T-cell (primary cell): ENCODE measurements at places on chromosomes 5 and 9. TPM values are rescaled to one million over a fixed set of nuclear protein-coding genes. Genes with fewer than 3 reads are reported as not detected.

Gene SPINK4
- total RNA-seq: not detected

GRCh38 chr9:93154293-93154903, 20.3 kb upstream of the NINJ1 start:
- peak; percentile 40 for DNase-seq

Gene SOX30
- total RNA-seq: 0.10 TPM

DNA sequence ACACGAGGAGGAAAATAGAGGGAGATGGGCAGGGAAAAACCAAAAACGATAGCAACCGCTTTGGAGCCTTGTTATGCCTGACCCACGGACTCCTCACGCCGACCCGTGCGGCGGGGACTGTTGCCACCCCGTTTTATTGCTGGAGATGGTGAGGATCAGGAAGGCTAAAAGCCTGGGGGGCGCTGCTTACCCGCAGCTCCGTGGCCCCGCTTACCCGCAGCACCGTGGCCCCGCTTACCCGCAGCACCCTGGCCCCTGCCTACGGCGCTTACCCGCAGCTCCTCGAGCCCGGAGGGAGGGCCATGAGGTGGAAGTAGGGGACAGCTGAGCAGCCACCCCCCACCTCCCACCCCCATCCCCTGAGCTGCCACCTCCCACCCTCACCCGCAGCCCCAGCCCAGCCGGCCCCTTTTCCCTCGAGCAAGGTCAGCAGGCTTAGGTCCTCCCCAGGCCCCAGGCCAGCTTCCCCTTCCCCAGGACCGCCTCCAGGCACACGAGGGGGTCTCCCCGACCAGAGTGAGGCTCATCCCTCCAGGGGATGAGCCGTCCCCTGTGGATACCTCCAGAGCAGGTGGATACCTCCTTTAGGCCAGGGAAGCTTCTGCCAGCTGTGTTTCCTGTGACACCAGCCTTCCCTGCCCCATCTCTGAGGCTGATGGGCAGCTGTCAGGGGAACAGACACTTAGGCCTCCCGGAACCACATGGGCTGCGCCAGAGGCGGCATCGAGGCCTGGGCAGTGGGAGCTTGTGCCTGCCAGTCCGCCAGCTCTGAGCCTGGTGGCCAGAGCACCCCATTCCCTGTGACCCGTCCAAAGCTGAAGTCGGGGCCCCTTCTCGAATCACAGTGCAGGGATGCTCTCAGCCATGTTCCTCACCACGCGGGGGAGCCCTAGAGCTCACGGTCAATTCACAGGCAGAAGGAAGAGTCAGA, 92.3 kb downstream of the LMX1B start:
- DNase-seq: peak; percentile 41

DNA sequence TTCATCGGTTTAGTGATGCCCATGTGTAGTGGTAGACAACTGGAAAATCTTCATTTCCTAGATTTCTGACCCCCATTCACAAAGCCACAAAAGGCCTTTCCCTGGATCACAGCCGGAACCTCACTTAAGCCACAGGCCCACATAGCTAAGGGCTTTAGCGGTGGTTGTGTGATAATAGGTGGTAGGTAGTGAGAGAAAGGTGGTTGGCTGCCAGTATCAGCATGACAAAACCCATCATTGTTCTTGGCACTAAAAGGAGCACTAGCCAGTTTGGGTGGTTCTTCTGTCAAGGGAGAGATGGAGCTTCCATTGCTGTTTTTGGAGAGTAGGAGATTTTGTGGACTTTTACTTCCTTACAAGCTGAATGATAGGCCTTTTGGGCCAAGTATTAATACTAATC, 9.7 kb upstream of the SLC36A2 start:
- DNase-seq: no peak

GRCh38 chr5:32202394-32202793, 28.3 kb upstream of the GOLPH3 start:
- DNase-seq: no peak

Gene SEMA6A
- not detected for total RNA-seq

DNA sequence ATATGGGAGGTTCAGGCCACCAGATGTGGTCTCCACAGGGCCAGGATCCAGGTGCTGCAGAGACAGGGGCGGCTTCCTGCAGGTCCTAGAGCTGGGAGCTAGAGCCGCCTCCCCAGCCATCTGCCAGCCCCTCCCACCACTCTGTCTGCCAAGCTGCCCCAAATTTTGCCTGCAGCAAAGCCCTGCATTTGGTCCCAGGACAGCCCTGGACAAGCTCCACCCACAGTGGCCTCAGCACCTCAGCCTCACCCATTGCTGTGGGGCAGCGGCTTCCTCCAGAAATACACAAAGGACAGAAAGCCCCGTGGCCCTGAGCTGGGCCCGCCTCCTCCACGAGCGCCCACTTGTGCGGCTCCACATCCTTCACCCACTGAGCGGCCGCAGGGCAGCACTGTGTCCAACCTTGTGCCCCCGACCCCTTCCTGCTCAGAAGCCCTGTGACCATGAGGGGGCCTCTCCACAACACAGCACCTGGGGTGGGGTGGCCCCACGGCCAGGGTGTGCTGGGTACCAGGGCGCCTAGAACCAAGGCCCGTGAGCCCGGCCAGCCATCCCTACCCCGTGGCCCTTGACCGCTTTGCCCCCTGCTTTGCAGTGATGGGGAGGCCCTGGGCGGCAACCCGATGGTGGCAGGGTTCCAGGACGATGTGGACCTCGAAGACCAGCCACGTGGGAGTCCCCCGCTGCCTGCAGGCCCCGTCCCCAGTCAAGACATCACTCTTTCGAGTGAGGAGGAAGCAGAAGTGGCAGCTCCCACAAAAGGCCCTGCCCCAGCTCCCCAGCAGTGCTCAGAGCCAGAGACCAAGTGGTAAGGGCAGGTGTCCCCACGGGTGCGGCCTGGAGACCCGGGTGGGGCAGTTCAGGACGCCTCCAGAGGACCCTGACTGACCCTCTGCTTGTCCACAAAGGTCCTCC, 3.7 kb upstream of the AJM1 start:
- DNase-seq: no peak

Gene ALDOB
- total RNA-seq: not detected

Gene DMRT3
- not detected for total RNA-seq
